ENCODE measurements at places on chromosomes 2 and 18.
A peak's percentile ranks its signal among the peaks of the same experiment; 100 is the strongest.

DNA sequence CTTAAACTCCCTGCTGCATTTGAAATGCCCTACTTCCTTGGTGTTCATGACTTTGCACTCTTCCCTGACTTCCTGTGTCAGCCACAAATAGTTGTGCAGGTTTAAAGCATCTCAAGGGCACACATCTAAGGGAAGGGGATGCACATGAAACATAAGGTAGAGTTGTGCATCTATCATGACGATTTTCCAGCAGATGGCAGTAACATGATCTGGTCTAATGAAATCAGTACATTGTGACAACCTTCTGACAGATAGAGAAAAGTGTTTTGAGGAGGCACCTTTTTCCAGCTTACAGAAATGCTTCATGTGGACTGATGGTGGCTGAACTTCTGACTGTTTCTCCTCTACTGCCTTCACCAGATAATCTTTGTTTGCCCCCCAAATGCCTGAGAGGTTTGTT is 238.9 kb downstream of the XIRP2 start:
- DNase-seq, result peak; percentile 40

DNA sequence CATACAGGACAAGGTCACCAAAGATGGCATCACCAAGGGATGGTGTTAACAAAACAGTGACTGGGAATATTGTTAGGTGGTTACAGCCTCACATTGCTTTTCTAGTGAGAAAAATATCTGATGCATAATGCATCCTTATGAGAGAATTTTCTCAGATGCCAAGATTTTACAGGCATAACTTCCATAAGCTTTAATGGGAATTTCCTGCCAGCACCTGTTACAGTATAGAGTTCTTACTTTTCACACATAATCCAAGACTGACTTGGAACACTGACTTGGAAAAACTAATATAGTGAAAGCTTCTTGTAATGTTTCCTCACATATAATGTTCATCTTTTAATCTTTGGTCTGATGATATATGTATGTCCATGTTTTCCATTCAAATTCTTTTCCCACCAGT is 402.8 kb downstream of the ARHGAP15 start:
- DNase-seq, result no peak

DNA sequence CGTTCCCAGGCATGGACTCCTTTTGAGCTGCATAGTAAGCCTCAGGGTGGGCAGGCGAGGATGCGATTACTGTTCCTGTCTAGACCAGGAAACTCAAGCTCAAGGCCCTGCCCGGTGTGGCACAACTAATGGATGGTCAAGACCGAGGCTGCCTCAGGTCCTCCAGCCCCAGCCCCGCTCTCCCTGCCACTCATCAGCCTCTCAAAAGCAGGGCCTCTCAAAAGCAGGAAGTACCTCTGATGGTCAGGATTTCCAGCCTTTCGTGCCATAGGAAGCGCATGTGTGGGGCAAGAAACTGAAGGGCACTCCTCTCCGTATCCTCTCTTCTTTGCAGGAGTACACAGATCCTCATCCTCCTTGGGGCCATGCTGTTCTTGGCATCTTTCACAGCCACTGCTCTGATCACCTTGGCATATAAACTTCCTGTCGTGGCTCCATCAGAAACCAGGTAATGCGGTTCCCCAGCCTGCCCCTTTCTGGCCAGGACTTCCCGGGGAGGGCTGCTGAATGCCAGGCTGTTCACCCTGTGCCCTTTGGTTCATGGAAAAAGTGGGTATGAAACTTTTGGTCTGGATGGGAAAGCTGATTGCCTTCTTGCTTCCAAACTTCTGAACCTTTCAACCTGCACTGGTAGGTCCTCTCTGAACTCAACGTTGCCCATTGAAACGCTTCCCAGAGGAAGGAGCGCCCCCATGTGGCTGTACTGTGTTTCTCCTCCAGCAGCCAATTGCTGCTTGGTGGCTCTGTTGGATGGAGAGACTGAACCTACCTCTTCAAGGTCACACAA is 82.8 kb upstream of the SEC11C start:
- DNase-seq, result peak; percentile 88

DNA sequence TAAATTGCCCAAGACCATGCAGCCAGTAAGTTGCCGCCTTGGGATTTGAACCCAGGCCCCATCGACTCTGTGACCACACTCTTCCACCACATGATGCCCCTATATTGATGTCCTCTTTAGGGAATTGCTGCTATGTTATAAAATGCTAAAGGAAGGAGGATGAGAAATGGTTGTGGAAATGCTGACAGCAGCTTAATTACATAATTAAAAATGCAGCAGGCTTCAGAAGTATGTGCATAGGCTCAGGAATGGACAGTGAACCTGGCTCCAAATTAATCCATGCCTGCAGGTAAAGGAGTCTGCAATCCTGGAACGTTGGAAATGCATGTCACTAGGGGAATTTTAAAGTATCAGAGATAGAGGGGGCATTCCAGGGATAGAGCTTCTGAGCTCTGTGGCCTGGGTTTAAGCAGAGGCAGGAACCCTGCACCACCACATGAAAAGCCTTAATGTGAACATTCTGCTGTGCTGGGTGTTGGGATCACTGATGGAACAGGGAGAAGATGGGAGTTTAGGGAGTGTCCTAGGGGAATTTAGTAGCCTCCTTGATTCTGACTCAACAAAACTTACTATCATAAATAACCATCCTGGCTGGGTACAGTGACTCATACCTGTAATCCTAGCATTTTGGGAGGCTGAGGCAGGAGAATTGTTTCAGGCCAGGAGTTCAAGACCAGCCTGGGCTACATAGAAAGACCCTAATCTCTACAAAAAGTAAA is 76.1 kb upstream of the CCDC85A start:
- no peak for DNase-seq

GRCh38 chr2:1088192-1088860 is 137.7 kb downstream of the SNTG2 start:
- no peak for DNase-seq

GRCh38 chr2:70381821-70382220 is 80.0 kb upstream of the FAM136A start:
- DNase-seq, result no peak

DNA sequence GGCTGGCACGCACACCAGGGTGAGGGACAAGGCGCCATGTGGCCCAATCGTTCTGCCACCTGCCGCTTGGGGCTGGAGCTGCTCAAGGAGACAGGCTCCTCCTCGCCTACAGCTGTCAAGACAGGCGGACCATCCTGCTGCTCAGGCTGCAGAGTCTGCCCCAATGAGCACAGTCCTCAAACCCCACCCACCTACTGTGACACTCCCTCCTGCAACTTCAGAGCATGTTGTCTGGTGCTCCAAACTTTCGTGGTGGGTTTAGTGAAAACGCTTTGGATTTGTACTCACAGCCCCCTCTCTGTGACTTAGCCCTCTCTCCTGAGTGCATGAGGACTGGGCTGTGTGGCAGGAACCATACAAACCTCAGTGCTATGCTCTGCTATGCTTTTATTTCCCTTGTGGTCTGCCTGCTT is 23.2 kb upstream of the SLC35F6 start:
- DNase-seq, result peak; percentile 66

DNA sequence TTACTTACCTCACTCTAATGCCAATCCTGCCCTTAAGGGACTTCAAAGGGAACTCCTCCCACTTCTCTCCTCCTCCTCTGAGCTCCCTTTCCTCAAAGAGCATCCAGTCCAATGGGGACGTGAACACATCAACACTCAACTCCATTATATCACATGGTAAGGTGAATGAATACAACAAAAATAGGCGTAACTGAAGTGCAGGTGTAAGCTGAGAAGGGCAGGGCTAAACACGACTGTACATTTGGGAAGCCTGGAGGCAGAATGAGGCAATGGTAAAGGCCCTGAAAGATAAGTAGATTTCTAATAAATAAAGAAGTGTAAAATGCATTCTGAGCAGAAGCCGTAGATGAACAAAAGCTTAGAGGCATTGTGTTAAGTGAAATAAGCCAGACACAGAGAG is 226.1 kb upstream of the TRIB2 start:
- DNase-seq, result no peak

DNA sequence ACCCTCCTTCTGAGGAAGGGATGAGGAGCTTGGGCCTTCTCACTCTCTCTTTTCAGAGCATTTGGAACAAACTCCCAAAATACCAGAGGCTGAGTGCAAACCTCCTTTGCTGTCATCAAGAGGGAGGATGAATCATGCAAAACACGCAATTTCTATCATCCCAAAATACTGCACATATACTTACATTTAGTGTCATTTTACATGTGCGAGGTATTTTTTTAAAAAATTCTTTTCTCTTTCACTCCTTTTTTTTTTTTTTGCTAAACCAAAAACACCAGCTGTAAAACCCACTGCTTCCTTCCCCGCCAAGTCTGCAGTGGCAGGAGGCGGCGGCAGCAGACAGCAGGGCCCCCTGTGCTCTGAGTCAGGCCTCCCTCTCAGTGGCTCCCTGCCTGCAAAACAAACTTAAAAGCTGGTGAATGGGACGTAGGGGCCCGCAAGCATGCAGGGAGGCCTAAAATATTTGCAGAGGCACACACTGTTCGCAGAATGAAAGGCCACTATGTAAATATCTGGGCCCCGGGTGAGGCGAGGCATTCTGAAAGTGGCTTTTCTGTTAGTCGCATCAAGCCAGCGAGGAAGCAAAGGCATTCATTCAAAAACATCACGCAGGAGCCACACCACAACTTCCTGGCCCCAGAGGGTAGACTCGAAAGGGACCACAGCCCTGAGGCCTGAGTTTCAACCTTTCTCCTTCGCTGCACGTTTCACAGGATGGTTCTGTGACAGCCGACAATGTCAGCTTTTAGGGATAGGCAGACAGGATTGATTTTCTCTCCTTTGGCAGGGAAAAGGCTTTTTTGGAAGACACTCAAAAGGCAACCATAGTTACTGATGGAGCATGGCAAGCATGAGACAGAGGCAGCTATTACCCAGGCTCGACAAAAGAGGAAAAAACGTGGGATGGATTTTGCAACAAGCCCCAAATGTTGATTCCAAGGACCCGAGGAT is 73.4 kb downstream of the ACTR2 start:
- peak; percentile 61 for DNase-seq

GRCh38 chr2:46000660-46001059 is 296.5 kb upstream of the EPAS1 start:
- DNase-seq, result no peak

GRCh38 chr2:161250864-161251436 is 57.3 kb upstream of the PSMD14 start:
- DNase-seq, result peak; percentile 69

DNA sequence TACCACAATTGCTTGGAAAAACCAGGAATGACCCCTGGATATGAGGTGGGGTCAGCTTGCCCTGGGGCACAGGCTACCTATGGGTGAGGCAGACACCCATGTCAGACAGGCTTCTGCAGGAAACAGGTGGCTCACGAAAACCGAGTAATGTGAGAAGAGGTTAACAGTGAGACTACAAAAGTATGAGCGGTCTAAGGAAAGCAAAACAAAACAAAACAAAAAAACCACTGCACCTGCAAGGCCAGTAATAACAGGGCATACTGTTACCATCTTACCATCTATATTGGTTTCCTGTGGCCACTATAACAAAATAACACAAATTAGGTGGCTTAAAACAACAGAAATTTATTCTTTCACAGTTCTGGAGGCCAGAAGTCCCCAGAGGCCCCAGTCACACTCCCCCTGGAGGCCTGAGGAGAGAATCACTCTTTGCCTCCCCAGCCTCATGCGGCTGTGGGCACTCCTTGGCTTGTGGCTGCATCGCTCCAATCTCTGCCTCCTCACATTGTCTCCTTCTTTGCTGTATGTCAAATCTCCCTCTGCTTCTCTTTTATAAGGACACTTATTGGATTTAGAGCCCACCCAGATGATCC is 86.6 kb upstream of the EPC2 start:
- no peak for DNase-seq

- peak; percentile 22 for DNase-seq
Measured at GRCh38 chr18:52337276-52337675, 2.7 kb upstream of the DCC start.

- no peak for DNase-seq
Measured at GRCh38 chr2:3434654-3435053, 55.2 kb downstream of the TRAPPC12 start.

DNA sequence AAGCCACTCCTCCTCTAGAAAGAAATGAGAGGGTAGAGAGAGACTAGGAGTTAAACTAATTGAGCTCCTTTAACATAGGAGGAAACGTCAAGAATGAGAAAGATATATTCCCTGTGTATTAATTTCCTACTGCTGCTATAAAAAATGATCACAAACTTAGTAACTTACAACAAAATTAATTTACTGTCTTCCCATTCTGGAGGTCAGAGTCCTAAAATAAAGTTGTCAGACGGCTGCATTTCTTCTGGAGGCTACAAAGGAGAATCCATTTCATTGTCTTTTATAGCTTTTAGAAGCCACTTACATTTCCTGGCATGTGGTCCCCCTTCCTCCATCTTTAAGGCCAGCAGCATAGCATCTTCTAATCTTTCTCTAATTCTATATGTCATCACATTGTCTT is 26.9 kb downstream of the ICA1L start:
- no peak for DNase-seq

- DNase-seq, result no peak
Measured at GRCh38 chr2:10157293-10157692, 34.8 kb downstream of the RRM2 start.

GRCh38 chr18:64986906-64987495 is 763.8 kb upstream of the CDH7 start:
- DNase-seq, result no peak

- DNase-seq, result peak; percentile 17
Measured at GRCh38 chr2:239465017-239466001, 64.5 kb upstream of the HDAC4 start.

GRCh38 chr2:209688385-209688784 is 83.2 kb upstream of the UNC80 start:
- DNase-seq, result no peak

- no peak for DNase-seq
Measured at GRCh38 chr2:221752781-221753180, 180.7 kb upstream of the EPHA4 start.

DNA sequence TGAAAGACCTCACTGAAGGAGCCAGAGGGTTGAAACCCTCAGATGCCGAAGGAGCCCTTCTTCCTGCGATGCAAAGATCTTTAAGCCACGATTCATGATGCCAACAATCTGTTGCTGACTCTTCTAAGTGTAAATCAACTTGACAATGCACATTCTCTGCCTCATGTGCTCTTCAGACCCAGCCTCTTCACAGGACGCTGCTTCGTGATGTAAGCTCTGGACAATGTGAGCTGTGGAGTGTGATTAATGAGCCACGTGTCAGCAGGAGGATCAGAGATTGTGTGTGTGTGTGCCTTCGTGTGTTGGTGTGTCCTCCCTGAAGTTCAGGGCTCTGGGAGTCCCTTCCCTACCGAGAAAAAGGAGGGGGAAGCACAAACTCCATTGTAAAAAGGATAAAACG is 26.5 kb upstream of the TWIST2 start:
- DNase-seq, result peak; percentile 5

GRCh38 chr2:213475433-213475832 is 191.2 kb downstream of the SPAG16 start:
- no peak for DNase-seq

DNA sequence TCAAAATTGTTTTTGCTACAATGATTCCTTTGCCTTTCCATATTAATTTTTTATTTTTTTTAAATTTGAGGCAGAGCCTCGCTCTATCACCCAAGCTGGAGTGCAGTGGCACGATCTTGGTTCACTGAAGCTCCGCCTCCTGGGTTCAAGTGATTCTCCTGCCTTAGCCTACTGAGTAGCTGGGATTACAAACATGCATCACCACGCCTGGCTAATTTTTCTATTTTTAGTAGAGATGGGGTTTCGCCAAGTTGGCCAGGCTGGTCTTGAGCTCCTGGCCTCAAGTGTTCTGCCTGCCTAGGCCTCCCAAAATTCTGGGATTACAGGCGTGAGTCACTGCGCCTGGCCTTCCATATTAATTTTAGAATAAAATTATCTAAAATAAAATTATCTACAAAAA is 41.3 kb downstream of the PTPN4 start:
- DNase-seq, result no peak

All from A673 (cell line).